ENCODE measurements at places on chromosomes 2 and 18. TPM values are rescaled to one million over a fixed set of nuclear protein-coding genes. Genes with fewer than 3 reads are reported as not detected.

VSNL1 gene
- 4.1 TPM for total RNA-seq

UGT1A6 gene
- total RNA-seq = 0.52 TPM

ZNF892 gene
- 7.2 TPM for total RNA-seq

ZBTB7C gene
- total RNA-seq = 13.0 TPM

ASAP2 gene
- total RNA-seq = 49.6 TPM

FBLN7 gene
- total RNA-seq = 4.2 TPM

- H3K4me3 ChIP-seq = no peak overlapping the region
- H3K36me3 ChIP-seq = peaks cover 4% of the 10 kb centered on the region
- no peak overlapping the region for H3K27ac ChIP-seq
- no peak for DNase-seq
These were observed 156.2 kb downstream of the DTNA start for GRCh38 chr18:34866310-34866709.

DNA sequence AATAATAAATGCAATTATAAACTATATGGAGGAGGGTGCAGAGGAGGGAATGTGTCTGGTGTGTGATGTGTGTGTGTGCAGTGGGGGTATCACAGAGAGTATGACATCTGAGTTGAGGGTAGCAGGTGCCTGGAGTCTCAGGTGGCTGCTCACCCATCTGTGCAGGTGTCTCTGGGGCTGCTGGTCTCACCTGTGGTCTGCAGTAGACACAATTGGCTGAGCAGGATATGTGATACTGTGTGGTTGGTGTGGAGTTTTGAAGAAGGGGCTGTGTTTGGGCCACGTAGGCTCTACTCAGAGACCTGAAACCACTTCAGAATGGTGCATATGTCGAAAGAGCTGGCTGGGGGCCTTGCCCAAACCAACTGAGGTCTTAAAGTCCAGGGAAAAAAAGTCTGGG, 17.0 kb downstream of the FABP1 start:
- DNase-seq = no peak
- H3K27me3 ChIP-seq = peaks cover 6% of the 10 kb centered on the region
- no peak overlapping the region for H3K4me3 ChIP-seq
- H3K36me3 ChIP-seq = no peaks in the 10 kb centered on the region

GRCh38 chr2:235936493-235936892, 231.7 kb downstream of the GBX2 start:
- no peak overlapping the region for H3K27ac ChIP-seq
- no peak for DNase-seq
- H3K4me1 ChIP-seq = peaks cover 46% of the 10 kb centered on the region
- peaks cover 51% of the 10 kb centered on the region for H3K36me3 ChIP-seq
- no peak overlapping the region for H3K4me3 ChIP-seq
- H3K27me3 ChIP-seq = no peaks in the 10 kb centered on the region

DNA sequence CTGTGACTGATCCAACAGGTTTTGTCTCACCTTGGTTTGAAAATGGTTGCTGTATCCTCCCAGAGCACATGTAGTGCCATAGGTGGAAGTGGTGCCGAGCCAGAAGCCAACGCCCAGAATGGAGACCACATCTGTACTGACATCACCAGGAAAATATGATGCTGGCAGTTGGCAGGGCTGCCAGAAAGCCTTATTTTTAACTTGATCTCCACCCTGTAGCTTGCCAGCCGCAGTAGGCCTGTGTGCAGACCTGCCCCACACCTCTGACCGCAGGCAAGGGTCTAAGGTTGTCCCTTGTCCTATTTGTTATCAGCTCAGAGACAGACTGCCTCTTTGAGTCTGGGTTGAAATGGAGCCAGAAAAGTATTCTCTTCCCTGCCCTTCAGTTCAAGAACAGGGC, 123.5 kb upstream of the EML6 start:
- H3K27ac ChIP-seq = peak overlapping the region; percentile 79
- peaks cover 40% of the 10 kb centered on the region for H3K36me3 ChIP-seq
- no peak overlapping the region for H3K4me3 ChIP-seq
- no peak for DNase-seq

DNA sequence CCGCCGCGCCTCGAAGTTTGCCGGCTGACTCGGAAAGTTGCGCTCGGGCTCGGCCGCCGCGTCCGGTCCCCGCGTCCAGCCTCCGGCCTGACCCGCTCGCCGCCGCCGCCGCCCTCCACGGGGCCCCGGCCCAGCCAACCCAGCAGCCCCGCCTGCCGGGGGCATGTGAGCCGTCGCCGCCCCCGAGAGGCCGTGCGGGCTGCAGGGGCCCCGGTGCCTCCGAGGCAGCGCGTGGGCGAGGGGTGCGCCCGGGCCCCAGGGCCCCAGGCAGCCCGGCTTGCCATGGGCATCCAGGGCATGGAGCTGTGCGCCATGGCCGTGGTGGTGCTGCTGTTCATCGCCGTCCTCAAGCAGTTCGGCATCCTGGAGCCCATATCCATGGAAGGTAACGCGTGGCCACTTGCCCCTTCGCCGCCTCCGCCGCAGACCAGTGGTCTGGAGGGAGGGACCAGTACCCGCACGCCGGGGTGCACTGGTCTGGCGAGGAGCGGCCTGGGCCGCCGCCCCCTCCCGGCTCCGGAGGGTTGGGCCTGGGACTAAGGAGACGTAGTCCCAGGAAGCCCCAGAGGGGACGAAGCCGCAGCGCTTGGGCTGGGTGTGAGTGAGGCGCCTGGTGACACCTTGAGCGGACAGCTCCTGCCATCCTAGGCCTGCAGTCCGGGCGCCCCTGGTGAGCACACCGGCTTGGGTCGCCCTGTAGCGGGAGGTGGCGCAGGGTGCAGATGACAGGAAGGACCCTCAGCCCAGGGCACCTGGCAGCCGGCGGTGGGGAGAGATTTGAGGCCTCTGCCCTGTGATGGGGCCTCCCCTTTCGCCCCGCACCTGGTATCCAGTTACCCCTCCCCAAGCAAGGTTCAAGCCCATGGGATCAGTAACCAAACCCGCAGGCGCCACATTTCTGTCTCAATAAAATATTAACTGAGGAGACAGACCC, 49.9 kb downstream of the KCNIP3 start:
- peak; percentile 71 for DNase-seq
- H3K36me3 ChIP-seq = no peaks in the 10 kb centered on the region
- H3K27ac ChIP-seq = no peak overlapping the region
- peaks cover 5% of the 10 kb centered on the region for H3K4me1 ChIP-seq

- no peaks in the 10 kb centered on the region for H3K36me3 ChIP-seq
- no peak for DNase-seq
These were observed 56.9 kb upstream of the TMEM178A start for GRCh38 chr2:39608686-39609441.

DNA sequence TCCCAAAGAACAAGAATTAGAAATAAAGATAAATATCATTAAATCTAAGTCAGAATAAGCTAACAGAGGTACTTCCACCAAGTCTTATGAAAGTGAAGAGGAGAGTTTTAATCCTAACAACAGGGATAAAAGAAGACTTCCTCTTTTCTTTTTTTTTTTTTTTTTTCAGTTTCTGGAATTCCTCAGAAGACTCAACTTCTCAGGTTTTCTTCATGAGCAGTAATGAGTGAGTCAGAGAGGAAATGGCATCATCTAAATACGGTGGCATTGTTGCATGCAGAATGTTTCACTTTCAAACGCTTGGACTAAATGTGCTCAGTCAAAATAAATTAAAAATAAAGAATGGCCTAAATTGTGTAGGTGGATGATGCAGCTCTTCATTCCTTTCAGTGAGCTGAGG, 45.6 kb upstream of the ARHGAP15 start:
- H3K4me1 ChIP-seq = no peaks in the 10 kb centered on the region
- no peak for DNase-seq
- H3K27me3 ChIP-seq = no peaks in the 10 kb centered on the region
- H3K4me3 ChIP-seq = no peak overlapping the region
- no peaks in the 10 kb centered on the region for H3K36me3 ChIP-seq
- no peak overlapping the region for H3K27ac ChIP-seq

- H3K4me1 ChIP-seq = peaks cover 18% of the 10 kb centered on the region
- H3K36me3 ChIP-seq = no peaks in the 10 kb centered on the region
- peak; percentile 48 for DNase-seq
- no peak overlapping the region for H3K4me3 ChIP-seq
These were observed 218.8 kb downstream of the CYP26B1 start for GRCh38 chr2:71928734-71929481.

- no peaks in the 10 kb centered on the region for H3K4me1 ChIP-seq
- H3K27me3 ChIP-seq = peaks cover 19% of the 10 kb centered on the region
- H3K4me3 ChIP-seq = no peak overlapping the region
- H3K27ac ChIP-seq = no peak overlapping the region
These were observed 44.5 kb upstream of the EGR4 start for GRCh38 chr2:73337828-73338227.

DNA sequence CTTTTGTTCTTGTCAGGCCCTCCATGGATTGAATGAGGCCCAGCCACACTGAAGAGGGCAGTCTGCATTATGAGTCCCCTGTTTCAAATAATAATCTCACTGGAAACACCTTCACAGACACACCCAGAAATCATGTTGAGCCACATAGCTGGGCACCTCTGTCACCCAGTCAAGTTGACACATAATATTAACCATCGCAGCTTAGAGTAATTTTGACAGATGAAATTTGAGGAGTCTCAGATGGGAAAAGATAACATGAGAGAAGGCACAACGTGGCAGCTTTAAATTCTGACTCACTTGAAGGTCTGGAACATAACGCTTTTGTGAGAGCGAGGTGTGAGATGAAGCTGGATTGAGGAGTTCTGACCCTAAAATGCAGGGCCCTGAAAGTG, 70.9 kb upstream of the TMEM87B start:
- peak overlapping the region; percentile 66 for H3K4me3 ChIP-seq
- no peaks in the 10 kb centered on the region for H3K27me3 ChIP-seq
- H3K4me1 ChIP-seq = peaks cover 46% of the 10 kb centered on the region
- peak overlapping the region; percentile 92 for H3K27ac ChIP-seq
- DNase-seq = no peak

GRCh38 chr2:182064019-182064778, 78.5 kb downstream of the PPP1R1C start:
- no peak overlapping the region for H3K4me3 ChIP-seq
- no peak overlapping the region for H3K27ac ChIP-seq
- peaks cover 19% of the 10 kb centered on the region for H3K4me1 ChIP-seq
- no peaks in the 10 kb centered on the region for H3K27me3 ChIP-seq
- no peaks in the 10 kb centered on the region for H3K36me3 ChIP-seq

GRCh38 chr2:144826105-144826504, 306.2 kb upstream of the ZEB2 start:
- no peak for DNase-seq
- no peak overlapping the region for H3K27ac ChIP-seq
- H3K4me3 ChIP-seq = no peak overlapping the region
- no peaks in the 10 kb centered on the region for H3K4me1 ChIP-seq

DNA sequence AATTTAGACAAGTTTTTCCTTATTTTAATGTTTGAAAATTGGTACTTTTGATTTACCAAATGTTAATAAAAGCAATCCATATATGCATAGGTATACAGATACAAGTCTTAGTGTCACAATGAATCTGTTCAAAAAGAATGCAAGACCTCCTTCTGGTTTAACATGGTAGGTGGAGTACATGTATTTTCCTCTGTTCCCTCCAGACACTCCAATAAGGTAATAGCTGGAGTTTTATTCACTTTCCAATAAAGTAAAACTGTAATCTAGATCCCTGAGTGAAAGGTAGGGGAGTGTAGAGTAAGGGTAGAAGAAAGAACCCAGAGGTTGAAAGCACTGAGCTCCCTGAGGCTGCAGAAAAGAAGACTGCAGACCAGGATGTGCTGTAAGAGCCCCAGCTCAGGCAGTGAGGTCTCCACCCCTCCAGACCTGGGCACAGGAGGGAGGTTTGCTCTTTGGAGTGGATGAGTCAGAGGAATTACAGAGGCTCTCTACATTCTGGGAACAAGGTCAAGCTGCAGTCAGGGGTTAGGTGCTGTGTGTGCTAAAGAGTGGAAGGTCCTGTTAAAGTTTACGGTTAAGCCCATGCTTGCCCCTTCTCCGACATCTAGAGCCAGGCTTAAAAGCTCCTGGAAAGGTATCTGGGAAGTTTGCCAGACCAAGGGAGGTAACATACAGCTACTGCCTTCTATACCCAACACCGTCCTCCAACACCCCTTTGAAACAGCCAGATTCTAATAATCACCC, 27.6 kb upstream of the STAT1 start:
- H3K27me3 ChIP-seq = no peaks in the 10 kb centered on the region
- H3K27ac ChIP-seq = no peak overlapping the region
- no peak for DNase-seq
- no peaks in the 10 kb centered on the region for H3K36me3 ChIP-seq
- no peaks in the 10 kb centered on the region for H3K4me1 ChIP-seq
- no peak overlapping the region for H3K4me3 ChIP-seq

- H3K36me3 ChIP-seq = no peaks in the 10 kb centered on the region
- no peak overlapping the region for H3K4me3 ChIP-seq
- H3K27me3 ChIP-seq = no peaks in the 10 kb centered on the region
- H3K4me1 ChIP-seq = no peaks in the 10 kb centered on the region
- H3K27ac ChIP-seq = no peak overlapping the region
These were observed 200.8 kb downstream of the PLCL1 start for GRCh38 chr2:198004921-198005829.

DNA sequence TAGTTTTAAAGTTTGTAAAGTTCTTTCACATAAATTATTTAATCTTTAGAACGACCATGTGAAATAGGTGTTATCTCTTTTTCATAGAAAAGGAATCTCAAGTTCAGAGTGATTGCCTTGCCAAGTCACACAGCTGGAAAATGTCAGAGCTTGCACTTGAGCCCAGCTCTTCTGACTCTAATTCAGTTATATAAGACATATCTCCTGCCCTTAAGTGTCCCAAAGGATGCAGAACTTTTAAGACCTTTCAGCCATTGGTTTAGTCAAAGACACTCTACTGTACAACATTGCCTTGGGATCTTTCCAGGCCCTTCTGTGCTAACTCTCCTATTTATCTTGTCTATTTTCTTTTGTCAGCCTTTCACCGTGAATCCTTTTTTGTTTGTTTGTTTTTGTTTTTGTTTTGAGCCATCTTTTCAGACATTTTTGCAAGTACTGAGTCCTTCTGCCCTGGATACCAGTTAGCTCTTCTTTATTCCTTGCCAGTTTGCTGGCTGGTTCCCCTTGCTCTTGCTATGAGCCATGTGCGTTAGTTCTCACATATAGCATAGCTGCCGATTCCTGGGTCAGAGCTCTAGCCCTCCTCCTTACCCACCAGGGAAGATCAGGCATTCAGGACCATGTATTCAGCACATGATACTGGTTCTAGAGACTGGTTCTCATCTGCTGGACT, 160.0 kb upstream of the MYO3B start:
- H3K27me3 ChIP-seq = no peaks in the 10 kb centered on the region
- no peak overlapping the region for H3K27ac ChIP-seq
- H3K4me3 ChIP-seq = no peak overlapping the region
- peaks cover 17% of the 10 kb centered on the region for H3K36me3 ChIP-seq
- peaks cover 4% of the 10 kb centered on the region for H3K4me1 ChIP-seq

GRCh38 chr2:158464426-158465281, 7.9 kb downstream of the PKP4 start:
- peaks cover 8% of the 10 kb centered on the region for H3K36me3 ChIP-seq
- no peak for DNase-seq
- H3K27me3 ChIP-seq = no peaks in the 10 kb centered on the region
- H3K27ac ChIP-seq = no peak overlapping the region
- peaks cover 37% of the 10 kb centered on the region for H3K4me1 ChIP-seq
- no peak overlapping the region for H3K4me3 ChIP-seq

- peaks cover 7% of the 10 kb centered on the region for H3K4me1 ChIP-seq
- H3K4me3 ChIP-seq = no peak overlapping the region
- no peaks in the 10 kb centered on the region for H3K27me3 ChIP-seq
- no peak overlapping the region for H3K27ac ChIP-seq
- DNase-seq = no peak
These were observed 28.7 kb downstream of the SH2D6 start for GRCh38 chr2:85447222-85447585.

Data from type B pancreatic cell (in vitro differentiated cells).